ENCODE measurements at places on chromosomes 12 and 14.

- no peak for DNase-seq
Observed at GRCh38 chr14:81386290-81386745, 13.8 kb downstream of the STON2 start.

GRCh38 chr14:75558440-75558839 lies 20.0 kb upstream of the FLVCR2 start:
- DNase-seq = no peak

DNA sequence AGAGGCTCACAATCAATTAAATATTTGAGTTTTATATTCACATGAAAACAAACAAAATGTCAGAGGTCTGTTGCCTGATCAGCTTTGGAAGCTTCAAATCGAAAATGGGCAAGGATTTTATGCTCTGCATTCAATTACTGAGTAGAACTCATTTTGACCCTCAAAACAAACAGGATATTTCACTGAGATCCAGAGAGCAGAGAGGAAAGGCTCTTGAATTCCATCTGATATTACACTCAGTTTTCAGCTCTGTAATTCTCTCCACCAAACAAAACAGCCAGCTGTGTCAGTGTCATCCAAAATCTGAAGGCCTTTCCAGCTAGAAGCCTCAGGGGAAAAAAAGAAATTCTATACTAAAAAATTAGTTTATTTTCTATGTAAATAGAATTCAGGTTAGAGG lies 128.6 kb upstream of the FLRT2 start:
- no peak for DNase-seq

- DNase-seq = no peak
Observed at GRCh38 chr14:51185754-51186153, 54.3 kb upstream of the TMX1 start.

- DNase-seq = no peak
Observed at GRCh38 chr12:124032265-124032886, 59.4 kb downstream of the ZNF664 start.

GRCh38 chr12:130391186-130391585 lies 53.5 kb downstream of the PIWIL1 start:
- DNase-seq = no peak

DNA sequence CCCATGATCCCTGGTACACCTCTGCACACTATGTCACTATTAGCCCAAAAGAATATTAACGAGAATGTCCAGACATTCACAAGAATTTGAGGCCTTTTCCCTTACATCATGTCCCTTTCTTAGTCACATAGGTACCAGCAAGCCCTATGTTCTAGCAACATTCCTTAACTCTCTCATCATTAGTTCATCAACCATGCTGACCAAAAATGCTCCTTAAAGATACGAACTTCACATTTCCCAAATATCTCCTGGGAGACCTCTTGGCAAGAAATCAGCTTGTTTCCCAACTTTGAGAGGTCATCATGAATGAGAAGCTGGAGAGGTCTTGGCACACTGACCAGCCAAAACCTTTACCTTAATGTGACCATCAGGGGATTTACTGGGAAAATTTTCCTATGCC lies 4.6 kb downstream of the SALL2 start:
- DNase-seq = no peak

GRCh38 chr14:42428996-42429395 lies 822.3 kb downstream of the LRFN5 start:
- no peak for DNase-seq

DNA sequence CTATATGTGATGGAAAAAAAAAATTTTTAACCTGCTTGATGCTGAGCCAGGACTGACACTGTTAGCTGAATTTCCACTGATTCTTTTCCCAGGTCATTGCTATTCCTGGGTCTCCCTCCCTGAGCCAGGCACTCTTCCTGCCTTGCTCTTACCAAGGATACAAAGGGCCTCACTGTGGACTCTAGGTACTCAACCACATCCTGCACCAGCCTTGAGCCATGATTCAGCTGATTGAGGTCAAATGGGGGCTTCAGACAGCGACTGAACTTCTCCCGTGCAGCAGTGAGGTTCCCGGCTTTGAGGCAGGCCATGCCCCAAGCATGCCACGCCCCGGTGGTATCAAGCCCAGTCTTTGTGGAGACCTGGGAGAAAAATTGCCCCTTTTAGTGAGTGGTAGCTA lies 54.3 kb downstream of the ZFYVE26 start:
- no peak for DNase-seq

- DNase-seq = no peak
Observed at GRCh38 chr12:7339675-7340074, 35.8 kb downstream of the ACSM4 start.

DNA sequence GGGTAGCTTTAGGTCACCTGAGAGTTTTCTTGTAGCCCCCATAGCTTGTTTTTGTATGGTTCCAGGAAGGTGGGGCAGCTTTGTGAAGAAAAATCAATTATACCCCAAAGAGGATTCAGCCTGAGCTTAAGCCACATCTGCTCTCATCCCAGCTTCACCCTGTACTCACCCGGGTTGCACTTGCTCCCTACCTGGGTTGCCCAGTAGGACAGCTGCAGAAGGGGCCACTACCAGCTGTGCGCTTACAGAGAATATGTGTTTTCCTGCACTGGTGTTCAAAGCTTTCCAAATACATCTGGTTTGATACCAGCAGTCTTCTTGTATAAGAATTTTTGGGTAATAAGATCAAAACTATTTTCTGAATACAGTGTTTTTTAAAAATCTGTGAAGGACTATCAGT lies 3.0 kb upstream of the SLC38A1 start:
- no peak for DNase-seq

- DNase-seq = no peak
Observed at GRCh38 chr12:80567401-80567800, 123.4 kb downstream of the PTPRQ start.

DNA sequence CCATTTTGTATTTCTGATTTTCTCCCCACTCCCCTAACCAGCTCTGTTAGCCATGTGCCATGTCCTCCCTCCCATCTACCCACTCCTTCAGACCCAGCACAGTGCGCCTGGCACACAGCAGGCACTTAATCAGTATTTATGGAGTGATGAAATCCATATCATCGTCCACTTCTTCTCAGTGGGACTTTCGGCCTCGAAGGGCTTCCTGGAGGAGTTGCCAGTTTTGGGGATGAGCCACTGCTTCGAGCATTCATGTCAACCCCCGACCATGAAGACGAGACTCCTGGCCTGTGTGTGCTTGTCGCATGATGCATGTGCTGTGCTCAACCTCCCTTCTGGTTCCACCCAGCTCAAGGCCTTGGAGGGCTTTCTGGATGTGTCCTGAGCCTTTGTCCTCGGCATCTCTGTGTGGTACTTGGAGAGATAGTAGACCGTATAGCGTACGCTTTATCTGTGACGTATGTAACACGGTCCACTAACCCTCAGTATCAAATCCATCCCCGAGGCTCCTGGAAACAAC lies 119.5 kb upstream of the RTL1 start:
- no peak for DNase-seq

GRCh38 chr14:92412912-92413311 lies 89.9 kb downstream of the SLC24A4 start:
- no peak for DNase-seq

- no peak for DNase-seq
Observed at GRCh38 chr14:91371011-91371989, 46.3 kb downstream of the CCDC88C start.

DNA sequence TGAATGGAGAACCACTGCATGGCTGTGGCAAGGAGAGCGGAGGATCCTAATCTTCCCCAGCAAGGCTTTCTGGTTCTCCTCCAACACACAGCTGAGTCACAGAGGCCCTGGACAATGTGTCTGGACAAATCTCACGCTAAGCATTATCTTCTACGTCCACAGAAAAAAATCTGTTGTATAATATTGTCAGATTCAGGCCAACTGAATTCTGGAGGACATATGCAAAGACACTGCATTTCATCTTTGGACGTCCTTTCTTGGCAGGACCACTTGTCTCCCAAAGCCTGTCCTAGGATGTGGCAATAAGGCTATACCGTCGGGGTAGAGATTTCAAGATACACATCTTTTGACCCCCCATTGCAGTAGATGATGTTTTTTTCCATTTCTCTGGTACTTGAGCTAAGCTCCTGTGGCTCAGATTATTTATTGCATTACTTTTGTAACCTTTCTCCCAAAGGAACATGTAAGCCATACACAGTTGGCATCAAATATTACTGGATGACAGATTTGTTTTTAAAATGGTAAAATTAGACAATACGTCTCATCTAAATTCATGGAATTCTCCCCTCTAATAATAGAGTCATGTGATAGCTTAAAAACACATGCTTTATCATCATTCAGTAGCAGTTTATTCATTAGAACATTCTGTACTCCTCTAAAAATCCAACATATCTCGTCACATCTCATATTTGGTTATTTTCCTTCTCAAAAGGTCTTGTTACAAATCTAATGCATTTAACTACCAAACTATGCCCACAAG lies 19.4 kb downstream of the LMO3 start:
- no peak for DNase-seq
